ENCODE measurements at places on chromosomes 7 and 10.

DNA sequence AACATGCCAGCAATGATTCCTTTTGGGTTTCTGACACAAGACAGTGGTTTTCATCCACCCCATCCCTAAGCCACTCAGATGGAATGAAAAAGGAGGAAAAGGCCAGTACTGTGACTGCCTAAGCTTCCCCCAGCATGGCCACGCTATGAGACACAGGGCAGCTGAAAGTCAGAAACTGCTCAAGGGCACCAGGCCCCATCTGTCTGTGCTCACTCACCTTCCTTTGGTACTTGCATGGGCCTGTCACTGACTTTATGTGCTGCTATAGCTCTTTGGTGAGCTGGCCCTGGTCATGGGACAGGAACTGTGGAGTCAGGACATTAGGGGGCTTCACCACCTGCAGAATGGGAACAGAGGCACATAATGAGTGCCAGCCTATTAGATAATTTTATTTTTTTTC is 21.2 kb upstream of the ACSM6 start:
- DNase-seq, result no peak

- DNase-seq, result no peak
Observed at GRCh38 chr10:30386801-30387588, 37.9 kb upstream of the MTPAP start.

DNA sequence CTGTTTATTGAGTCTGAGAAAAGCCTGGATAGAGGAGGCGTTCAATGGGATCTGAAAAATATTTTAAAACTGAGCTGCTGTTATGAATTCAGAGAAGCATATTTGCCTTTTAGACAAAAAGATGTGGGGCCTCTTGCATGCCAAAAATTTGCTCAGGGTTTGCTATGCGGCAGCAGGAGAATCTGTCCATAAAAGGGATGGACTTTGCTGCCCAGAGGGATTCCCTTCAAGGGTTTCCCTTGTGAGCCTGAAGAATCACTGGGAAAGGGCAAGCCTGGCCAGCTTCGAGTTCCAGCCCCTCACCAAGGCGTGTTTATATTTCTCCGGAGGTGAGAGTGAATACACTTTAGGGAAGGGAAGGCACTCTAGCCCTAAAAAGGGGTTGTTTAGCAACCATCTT is 55.5 kb upstream of the CALD1 start:
- DNase-seq, result no peak

GRCh38 chr10:97131181-97131628 is 54.6 kb downstream of the SLIT1 start:
- no peak for DNase-seq

GRCh38 chr10:92265687-92266258 is 25.1 kb downstream of the CPEB3 start:
- DNase-seq, result no peak

DNA sequence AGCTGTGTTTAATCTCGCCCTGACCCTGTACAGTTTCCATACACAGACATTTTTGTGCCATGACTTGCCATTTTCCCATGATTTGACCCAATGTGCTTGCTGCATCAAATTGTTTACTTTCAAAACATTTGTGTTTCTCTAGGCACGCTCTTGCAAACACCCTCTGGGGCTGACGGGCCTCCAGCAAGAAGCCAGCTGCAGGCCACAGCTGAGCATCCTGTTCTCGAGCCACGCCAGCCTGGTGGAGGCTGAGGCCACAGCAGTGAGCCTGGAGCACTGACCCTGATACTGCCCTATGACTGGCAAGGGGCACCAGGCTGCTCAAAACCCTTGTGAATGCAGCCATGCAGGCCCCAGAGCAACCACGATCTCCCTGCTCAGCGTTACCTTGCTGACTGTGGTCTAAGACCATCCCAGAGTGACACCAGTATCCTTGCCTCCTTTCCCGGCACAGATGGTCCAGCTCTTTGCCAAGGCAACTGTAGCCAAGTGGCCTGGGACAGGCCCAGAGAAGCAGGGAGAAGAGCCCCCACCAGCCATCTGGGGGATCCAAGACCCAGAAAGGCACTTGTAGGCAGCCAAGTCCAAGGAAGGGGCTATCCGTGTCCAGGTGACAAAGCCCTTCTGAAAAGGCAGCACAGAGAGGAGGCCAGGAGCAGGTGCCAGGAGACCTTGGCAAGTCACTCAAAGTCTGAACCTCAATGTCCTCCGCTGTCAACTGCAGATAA is 78.5 kb downstream of the OAT start:
- DNase-seq, result no peak

GRCh38 chr7:23712368-23713284 is 2.6 kb downstream of the STK31 start:
- DNase-seq, result no peak

DNA sequence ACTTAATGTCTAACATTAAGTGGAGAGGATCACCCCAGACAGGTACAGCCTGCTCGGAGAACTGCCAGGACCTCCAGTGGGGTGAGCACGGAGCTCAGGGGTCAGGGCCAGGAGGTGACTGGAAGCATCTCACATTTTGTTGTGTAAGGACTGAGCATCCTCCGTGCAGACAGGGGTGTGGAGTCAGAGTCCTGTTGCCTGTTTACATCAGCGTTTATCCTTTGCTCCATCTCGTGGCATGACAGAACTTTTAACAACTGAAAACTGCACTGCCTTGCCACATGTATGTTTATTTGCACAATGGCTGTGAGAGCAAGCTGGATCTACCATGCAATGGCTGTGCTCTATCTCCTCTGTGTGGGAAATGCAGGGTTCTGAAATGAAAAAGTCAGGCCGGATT is 175.4 kb upstream of the AKR1E2 start:
- no peak for DNase-seq

Data from esophagus squamous epithelium (tissue), 5 donors.